AG09319 (cell line): ENCODE measurements at places on chromosomes 2 and 18.

- DNase-seq = no peak
These were observed 4.5 kb downstream of the EMX1 start for GRCh38 chr2:72921853-72922252.

GRCh38 chr18:23970161-23971096 lies 44.1 kb upstream of the TTC39C start:
- DNase-seq = no peak

DNA sequence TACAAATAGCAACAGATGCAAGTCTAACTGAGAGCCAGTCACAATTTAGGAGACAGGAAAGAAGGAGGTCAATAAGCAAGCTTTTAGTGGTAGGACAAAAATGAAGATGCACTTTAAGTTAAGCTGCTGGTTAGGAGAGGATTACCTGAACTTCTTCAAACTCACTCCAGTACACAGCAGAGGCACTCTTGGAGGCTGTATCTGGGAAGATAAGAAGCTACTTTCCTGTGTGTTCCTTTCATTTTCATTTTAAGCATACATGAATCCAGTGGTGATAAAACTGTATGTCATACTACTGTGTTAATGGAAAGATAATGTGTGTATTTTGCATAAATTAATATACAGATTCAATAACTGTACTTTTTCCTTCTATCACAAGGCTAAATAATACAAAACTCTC lies 49.6 kb downstream of the HYCC2 start:
- no peak for DNase-seq

- DNase-seq = no peak
These were observed 399.6 kb upstream of the DSEL start for GRCh38 chr18:67916097-67916496.

- no peak for DNase-seq
These were observed 1.4 kb downstream of the SMC6 start for GRCh38 chr2:17752246-17752645.
